ENCODE measurements at places on chromosomes 1 and 21. TPM values are rescaled to one million over a fixed set of nuclear protein-coding genes. Genes with fewer than 3 reads are reported as not detected.
A peak's percentile ranks its signal among the peaks of the same experiment; 100 is the strongest.

DNA sequence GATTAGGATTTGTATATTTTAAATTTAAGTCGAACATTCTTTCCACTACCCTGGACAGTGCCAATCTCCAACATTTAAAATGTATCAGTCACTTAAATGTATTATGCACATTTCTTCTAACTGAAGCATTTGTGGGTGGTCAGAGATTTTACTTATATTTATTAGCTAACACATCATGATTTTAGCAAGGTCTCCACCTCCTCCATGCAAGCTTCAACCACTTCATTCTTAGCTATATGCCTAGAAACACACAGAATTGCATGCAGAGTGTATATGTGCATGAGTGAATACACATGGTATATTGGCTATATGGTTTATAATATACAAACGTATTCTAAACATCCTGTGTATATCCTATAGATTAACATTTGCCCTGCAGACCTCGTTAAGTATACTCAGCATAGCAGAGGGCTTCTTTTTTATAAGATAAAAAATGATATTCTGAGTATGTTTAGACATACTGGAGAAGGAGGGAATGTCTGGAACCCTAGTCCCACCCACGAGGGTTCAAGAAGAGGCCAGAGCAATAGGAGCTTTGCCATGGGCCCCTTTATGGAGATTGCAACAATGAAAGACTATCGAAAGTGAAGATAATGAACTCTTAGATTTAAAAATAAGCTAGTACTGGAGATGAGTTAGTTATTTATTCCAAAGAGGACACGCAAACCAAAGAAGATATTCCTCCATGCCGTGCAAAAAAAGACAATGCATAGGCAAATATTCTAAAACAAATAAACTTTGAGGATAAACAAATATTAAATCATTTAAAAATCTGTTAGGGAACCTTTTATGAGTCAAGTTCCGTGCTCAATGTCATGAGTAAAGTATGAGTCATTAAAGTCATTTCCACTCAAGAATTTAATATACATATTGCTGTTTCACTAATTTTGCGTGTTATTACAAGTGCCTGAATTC is 480.4 kb downstream of the SIPA1L2 start:
- no peak for DNase-seq

- no peak for DNase-seq
These were observed 144.7 kb upstream of the ADGRL4 start for GRCh38 chr1:79151006-79151796.

DNA sequence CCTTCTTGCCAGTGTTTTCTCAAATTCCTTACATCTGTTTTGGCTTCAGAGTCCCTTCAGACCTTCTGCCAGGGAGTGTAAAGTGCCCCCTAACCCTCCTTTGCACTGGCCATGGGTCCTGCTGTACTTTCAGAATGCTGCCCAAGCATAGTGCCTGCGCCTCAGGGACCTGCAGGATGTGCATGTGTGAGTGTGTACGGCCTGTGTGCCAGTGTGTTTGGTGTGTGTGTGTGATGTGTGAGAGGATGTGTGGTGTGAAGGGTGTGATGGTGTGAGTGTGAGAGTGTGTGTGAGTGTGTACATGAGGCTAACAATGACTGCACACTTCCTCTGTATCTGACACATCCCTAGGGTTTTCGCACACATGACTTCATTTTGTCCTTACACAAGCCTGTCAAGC is 265.8 kb upstream of the RAB4A start:
- DNase-seq = no peak

DNA sequence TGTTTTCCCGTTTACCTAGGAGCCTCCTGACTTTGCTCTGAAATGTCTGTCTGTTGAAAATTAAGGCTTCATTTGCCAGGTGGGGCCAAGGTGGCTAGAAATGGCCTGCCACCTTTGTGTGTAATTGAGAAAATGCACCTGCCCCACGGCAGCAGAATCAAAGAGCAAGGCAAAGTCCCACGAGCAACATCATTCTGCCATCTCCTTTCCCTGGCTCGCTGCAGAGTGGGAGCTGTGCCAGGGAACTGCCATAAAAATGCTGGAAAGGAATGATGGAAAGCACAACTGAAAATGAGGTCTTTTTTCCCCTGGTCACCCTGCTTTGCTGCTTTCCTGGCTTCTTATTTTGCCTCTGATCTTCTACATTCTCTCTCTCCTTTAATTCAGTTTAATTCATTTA is 5.5 kb upstream of the OLFML2B start:
- no peak for DNase-seq

DNA sequence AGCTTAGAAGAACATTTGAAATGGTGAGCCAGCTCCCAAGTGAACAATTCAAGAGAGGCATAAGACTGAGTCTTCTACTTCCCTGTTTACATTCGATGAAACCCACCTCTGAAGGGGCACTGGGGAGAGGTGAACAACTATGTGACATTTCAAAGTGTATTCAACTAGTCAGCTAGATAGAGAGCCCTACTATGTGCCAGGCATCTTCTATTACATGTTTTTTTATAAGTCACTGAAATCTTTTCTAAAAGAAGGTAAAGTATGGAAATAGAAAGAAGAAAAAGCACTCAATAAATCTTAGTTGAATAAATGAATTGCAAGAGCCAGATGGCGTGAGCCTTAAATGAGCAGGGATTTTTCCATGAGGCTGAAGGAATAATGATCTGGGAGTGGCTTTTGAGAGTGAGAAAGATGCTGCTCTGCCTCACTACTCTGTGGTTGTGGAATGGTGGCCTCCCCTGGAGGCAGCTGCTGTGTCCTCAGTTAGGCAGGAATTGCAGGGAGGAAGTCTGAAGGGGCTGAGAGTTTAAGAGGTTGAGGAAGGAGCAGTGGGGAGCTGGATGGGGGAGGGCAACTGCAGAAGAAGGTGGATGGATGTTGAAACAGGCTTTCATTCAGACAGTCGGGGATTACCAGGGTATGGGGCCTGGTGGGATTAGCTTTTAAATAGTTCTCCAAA is 10.4 kb upstream of the PTPRF start:
- no peak for DNase-seq

GRCh38 chr1:193285641-193286040 is 99.2 kb upstream of the B3GALT2 start:
- DNase-seq = no peak

DNA sequence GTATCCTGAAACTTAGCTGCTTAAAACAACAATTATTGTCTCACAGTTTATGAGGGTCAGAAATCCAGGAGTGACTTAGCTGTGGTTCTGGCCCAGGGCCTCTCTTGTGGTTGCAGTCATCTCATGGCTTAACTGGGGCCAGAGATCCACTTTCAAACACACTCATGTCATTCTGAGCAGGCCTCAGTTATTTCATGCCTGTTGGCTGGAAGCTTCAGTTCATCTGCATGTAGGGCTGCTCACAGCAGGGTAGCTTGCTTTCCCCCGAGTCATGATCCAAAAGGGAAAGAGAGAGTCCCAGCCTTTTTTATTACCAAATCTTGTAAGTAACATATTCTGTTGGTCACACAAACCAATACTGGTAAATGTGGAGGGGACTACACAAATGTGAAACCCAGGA is 96.6 kb upstream of the B3GALT2 start:
- no peak for DNase-seq

- DNase-seq = no peak
These were observed 92.8 kb upstream of the IFFO2 start for GRCh38 chr1:19049128-19049768.

DNA sequence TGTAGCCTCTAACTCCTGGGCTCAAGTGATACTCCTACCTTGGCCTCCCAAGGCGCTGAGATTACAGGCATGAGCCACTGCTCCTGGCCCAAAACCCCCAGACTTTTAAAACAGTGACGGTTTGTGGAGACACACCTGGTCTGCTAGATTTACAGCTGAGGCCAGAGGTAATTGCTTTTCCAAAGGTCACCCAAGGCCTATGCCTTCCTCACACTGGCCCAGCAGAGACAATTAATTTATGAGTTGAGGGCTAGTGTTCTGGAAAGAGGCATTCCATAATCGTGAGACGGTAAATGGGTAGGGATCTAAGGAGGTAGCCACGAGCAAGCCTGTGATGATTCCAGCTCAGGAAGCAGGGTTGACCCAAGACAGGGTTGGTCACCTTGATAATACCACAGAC is 12.4 kb upstream of the PARP1 start:
- DNase-seq = no peak

Gene SYDE2
- total RNA-seq = 4.2 TPM

GRCh38 chr1:31397360-31398095 is 15.5 kb upstream of the SERINC2 start:
- DNase-seq = no peak

DNA sequence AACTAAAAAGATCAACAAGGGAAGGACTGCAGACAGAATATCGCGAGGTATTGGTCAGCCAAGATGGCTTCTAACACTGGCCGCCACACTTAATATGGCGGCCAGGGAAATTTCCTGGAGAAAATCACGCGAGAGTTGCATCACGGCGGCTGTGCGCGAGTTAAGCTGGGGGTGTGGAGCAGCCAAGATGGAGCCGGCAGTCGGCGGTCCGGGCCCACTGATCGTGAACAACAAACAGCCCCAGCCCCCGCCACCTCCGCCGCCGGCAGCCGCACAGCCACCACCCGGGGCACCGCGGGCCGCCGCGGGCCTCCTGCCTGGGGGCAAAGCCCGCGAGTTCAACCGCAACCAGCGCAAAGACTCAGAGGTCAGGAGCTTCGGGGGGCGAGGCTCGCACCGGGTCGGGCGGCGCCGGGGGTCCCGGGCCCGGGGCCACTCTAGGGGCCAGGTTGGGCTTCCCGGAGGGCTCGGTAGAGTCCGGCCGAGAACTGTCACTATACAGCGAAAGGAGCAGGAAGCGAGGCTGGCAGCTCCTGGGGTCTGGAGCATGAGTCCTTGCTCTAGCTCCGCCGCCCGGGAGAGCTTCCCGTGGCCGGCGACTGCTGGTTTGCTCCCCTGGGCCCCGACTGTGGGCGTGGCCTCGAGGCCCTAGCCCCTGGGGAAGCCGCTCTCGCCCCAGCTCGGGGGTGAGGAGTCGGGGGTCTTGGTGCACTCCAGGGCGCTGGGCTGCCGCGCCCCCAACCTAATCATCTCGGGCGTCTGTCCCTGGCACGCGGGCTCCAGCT is at the start of gene STRIP1:
Gene STRIP1 (plus strand): TSS at position 174 of the 785 bp plus-strand sequence. CDS start 14 bp downstream, at position 188.
- DNase-seq = peak; percentile 93

- DNase-seq = no peak
These were observed 30.3 kb upstream of the ECE1 start for GRCh38 chr1:21320410-21321108.

GRCh38 chr1:109628540-109629321 is 9.1 kb downstream of the AMPD2 start:
- DNase-seq = peak; percentile 89

GRCh38 chr1:78950826-78951225 is 55.7 kb downstream of the ADGRL4 start:
- DNase-seq = no peak

GRCh38 chr1:54188291-54188690 is 11.5 kb downstream of the CYB5RL start:
- no peak for DNase-seq

- DNase-seq = no peak
These were observed 57.1 kb upstream of the SPOCD1 start for GRCh38 chr1:31872658-31873636.

DNA sequence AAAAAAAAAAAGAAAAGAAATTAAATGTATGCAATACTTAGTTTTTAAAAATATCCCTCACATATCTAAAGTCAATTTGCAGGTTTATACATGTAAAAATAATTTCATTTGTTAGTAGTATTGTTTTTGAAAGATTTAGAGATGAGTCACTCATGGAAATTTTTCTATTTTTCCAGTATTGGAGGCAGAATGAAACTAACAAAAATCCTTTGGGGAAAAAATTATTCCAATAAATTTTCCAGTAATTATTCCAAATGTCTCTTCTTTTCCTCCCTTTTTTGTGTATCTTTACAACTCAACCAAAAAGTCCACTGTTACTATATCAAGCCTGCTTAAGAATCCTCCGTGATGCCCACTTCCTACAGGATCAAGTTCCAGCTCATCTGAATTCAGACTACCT is 29.9 kb downstream of the MPZL1 start:
- no peak for DNase-seq

DNA sequence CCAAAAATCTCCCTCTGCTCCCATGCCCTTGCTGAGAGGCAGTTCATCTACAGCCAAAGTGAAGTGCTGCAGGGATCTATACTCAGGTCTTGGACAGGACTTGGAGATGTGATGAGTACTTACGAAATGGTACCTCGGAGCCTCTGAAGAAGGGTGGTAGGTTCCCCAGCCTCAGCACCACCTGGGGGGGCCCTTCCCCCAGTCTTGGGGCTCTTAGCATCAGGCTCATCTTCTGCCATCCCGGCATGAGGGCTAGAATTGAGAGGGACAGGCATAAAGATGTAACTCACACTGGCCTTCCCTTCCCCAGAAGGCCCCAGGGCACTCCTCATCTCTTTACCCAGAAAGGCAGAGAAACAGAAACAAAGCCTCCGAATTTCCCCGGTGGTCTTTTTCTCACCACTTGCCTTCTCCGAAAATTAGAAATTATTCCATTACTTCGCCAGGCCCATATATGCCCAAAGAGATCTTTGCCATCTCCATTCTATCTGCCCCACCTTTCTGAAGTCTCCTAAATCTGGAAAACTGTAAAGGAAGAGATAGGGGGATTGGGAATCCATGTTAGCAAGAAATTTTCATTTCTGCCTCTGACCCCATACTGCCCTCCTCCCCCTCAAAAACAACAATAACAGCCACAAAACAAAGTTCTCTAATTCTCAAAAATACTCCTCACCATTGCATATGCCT is 827 bp downstream of the RFX5 start:
- no peak for DNase-seq

GRCh38 chr1:218694636-218695035 is 349.5 kb downstream of the TGFB2 start:
- no peak for DNase-seq

GRCh38 chr21:38297871-38298270 is 41.1 kb downstream of the KCNJ15 start:
- DNase-seq = no peak

Gene CACHD1
- total RNA-seq = 12.1 TPM

Gene AVPR1B
- not detected for total RNA-seq

Gene UMODL1
- not detected for total RNA-seq

Gene CHRM3
- 0.21 TPM for total RNA-seq

Gene ADAMTS1
- total RNA-seq = 27.1 TPM

DNA sequence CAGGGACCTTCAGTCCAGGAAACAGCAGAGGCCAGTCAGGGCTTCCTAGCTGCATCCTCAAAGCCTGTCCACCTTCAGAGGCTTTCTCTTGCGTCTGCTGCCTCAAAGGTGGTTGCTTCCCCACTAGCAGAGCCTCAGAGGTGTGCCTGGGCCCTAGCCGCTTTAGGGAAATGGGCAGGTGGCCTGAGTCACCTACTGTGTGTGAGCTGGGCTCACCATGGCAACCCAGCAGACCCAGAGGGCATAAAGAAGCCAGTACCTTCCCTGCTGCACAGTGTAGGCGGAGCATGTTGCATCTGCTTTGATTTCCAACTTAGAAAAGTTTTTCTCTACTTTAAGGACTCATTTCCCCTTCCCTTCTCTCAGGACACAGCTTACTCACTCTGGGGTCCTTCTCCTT is 12.5 kb downstream of the SLC9A1 start:
- DNase-seq = no peak

GRCh38 chr1:224262373-224263054 is 67.5 kb downstream of the NVL start:
- DNase-seq = no peak

GRCh38 chr1:15708486-15709137 is 24.5 kb downstream of the PLEKHM2 start:
- DNase-seq = no peak

Gene DNAJC8
- 78.9 TPM for total RNA-seq

Gene CDC42
- 327 TPM for total RNA-seq
